Right forelimb (tissue), 1 donor: ENCODE measurements at places on chromosomes 4 and X.

DNA sequence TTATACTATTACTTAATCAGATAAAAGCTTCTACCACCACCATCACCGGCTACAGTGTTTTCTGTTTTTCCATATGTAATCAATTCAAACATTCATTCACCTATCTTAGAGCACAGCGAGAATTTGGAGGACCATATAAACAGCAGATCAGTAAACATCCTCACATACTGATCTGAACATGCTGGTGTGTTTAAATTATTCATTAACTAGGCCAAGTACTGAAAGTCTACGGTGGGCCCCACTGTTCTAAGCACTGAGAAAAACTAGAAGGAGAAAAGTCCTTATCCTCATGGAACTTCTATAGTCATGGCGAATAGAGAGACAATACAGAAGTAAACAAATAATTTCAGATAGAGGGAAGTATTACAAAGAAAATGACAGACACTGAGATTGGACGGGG lies 176.6 kb downstream of the NR3C2 start:
- DNase-seq, result no peak

GRCh38 chr4:3442959-3443749 lies 1.4 kb downstream of the HGFAC start:
- DNase-seq, result no peak

GRCh38 chr4:141599853-141600252 lies 36.5 kb upstream of the IL15 start:
- no peak for DNase-seq

GRCh38 chr4:176339936-176340761 lies 20.4 kb downstream of the SPCS3 start:
- no peak for DNase-seq

GRCh38 chr4:6182376-6183280 lies 17.7 kb downstream of the JAKMIP1 start:
- DNase-seq, result no peak

GRCh38 chr4:119490335-119490734 lies 138.3 kb downstream of the PDE5A start:
- no peak for DNase-seq

DNA sequence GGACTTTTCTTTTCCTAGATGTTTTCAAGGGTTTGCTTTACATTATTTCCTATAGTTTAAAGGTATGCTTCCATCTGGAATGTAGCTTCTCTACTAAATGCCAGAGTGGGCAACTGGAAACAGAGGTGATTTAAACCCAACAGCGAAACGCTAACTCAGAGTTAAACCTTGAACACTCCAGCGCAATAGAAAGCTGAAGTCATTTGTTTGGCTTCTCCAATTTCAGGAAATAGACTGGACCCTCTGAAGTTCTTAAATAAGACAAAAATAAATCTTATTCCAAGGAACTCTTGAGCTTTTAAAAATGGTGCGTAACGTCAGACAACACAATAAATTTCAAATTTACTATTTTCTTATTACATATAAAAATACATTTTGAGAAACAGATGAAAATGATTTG lies 1560.0 kb upstream of the TENM3 start:
- no peak for DNase-seq

DNA sequence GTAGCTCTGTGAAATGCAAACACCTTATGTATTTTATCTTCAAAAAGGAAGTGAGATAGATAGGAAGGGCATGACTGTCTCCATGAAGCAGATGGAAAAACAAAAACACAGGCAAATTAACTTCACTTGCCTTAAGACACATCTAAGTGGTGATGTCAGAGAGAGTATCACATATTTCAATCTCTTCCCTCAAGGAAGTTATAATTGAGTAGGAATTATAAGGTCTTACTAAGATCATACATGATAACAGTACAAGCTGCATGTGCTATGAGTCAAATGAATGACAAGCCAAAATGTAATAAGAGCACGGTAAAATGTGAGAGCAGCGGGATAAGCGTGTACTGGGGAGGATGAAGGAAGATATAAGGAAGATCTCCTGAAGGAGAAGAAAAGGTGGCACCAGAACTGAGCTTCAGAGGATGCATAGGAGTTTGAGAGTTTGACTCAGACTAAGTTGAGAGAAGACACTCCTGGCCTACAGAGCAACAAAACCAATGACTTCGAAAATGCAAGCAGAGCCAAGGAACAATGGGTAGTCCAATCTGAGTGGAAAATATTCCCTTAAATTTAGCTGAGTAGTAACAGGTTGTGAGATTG lies 43.3 kb upstream of the GALNT7 start:
- no peak for DNase-seq

- DNase-seq, result no peak
Measured at GRCh38 chrX:108726748-108727147, 9.6 kb downstream of the IRS4 start.

DNA sequence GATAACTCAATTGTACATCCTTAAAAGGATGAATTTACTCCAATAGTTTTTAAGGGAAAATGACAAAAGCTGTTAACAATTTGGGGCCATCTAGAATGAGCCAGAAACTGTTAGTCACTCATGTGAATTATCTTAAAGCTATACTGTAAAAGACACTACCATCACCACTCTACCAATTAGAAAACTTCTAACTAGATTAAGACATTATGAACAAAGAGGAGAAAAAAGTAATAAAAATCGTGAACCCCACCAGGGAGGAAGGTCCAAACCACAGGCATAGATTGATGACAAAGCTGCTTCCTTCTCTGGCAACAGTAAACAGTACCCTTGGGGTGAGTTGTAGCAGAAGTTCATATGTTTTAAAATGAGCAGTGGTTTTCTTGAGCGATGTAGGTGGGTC lies 106.1 kb downstream of the PDGFC start:
- DNase-seq, result no peak

DNA sequence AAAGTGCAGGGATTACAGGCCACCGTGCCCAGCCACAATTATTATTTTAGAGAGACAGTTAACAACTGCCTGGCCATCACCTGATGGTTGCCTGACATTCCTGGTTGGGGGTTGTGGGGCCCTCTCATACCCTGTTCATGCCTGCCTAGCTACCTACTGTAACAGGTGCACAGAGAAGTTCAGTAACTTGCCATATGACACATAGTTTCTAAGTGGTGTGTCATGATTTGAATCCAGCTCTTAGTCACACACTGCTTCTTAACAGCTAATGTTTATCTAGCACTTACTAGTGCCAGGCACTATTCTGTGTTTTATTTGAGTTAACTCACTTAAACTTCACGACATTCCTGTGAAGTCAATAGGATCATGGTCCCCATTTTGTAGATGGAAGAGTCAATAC lies 122.7 kb upstream of the JADE1 start:
- no peak for DNase-seq

- no peak for DNase-seq
Measured at GRCh38 chr4:36326476-36327029, 45.1 kb downstream of the DTHD1 start.

- DNase-seq, result no peak
Measured at GRCh38 chrX:96985046-96985445, 101.3 kb downstream of the RPA4 start.

- DNase-seq, result no peak
Measured at GRCh38 chrX:18309401-18309800, 45.1 kb downstream of the SCML2 start.

GRCh38 chr4:179071131-179071530 lies 1628.9 kb upstream of the AGA start:
- DNase-seq, result no peak

- no peak for DNase-seq
Measured at GRCh38 chr4:151584101-151584500, 175.1 kb downstream of the FHIP1A start.

DNA sequence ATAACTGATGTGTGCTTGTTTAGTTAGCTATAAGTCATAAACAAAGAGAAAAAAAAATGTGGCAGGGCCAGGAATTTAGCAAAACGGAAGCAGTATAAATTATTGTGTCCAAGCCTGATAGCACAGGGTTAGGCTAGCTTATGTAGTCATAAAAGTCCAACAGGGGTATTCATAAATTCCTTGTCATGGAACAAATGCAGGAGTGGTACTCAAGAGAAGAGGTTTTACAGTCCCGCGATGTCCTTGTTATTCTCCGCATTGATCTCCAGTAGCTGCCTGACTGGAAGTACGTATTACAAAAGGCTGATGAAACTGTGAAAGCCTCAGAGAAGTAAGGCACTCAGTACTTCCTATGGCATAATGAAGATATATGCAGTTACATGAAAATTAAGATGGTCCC lies 336.9 kb upstream of the TRAM1L1 start:
- DNase-seq, result no peak

GRCh38 chr4:65646136-65646535 lies 24.2 kb downstream of the EPHA5 start:
- DNase-seq, result no peak

GRCh38 chr4:76386566-76387305 lies 34.2 kb downstream of the CCDC158 start:
- no peak for DNase-seq

GRCh38 chr4:125368146-125368545 lies 53.4 kb downstream of the FAT4 start:
- DNase-seq, result no peak

DNA sequence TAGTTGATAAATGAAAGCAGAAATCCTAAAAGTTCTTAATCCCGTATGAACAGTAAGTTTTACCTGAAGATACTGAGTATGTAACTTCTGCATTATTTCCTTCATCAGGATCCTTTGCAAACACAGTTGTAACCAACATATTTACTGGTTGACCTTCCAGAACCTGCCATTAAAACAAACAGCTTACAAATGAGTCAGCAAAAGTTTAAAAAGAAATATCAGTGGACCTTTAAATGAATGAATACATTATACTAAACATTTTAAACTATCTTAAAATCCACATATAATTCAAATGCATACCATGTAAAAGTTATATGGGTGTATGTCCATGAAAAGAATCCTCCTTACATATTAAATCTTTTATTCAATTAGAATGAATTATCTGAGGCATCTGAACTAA lies 163.6 kb downstream of the DCHS2 start:
- no peak for DNase-seq
